T-cell (primary cell): ENCODE measurements at places on chromosomes 4 and X.

GRCh38 chrX:121642415-121642814, 595.0 kb downstream of the GLUD2 start:
- no peak overlapping the region for H3K4me3 ChIP-seq
- DNase-seq = no peak
- H3K27me3 ChIP-seq = no peaks in the 10 kb centered on the region
- H3K27ac ChIP-seq = no peak overlapping the region
- H3K4me1 ChIP-seq = no peaks in the 10 kb centered on the region
- H3K36me3 ChIP-seq = no peaks in the 10 kb centered on the region

DNA sequence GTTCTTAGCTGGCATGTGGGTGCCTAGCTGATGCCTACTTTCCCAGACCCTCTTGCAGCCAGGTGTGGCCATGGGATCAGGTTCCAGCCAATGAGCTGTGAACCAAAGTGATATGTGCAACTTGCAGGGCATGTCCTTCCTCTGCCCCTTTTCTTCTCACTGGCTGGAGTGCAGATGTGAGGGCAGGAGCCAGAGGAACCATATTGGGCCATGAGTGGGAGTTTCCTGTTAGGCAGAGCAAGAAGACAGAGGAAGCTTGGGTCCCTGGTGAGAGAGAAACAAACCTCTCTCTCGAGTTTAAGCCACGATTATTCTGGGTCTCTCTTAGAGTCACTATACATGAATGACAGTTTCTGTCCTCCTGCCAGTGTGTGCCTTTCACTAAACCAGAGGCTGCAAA, 120.4 kb upstream of the STX18 start:
- H3K27me3 ChIP-seq = no peaks in the 10 kb centered on the region
- no peak overlapping the region for H3K27ac ChIP-seq
- no peaks in the 10 kb centered on the region for H3K4me1 ChIP-seq
- H3K4me3 ChIP-seq = no peak overlapping the region
- no peaks in the 10 kb centered on the region for H3K36me3 ChIP-seq
- no peak for DNase-seq

GRCh38 chr4:52665592-52665991, 6.5 kb upstream of the USP46 start:
- no peaks in the 10 kb centered on the region for H3K27me3 ChIP-seq
- no peaks in the 10 kb centered on the region for H3K36me3 ChIP-seq
- peaks cover under 1% of the 10 kb centered on the region for H3K4me1 ChIP-seq
- DNase-seq = no peak
- H3K27ac ChIP-seq = no peak overlapping the region

- H3K36me3 ChIP-seq = no peaks in the 10 kb centered on the region
- no peak overlapping the region for H3K27ac ChIP-seq
- no peaks in the 10 kb centered on the region for H3K4me1 ChIP-seq
- no peak overlapping the region for H3K4me3 ChIP-seq
- DNase-seq = no peak
These were observed 157.6 kb downstream of the ARX start for GRCh38 chrX:24858004-24858746.

DNA sequence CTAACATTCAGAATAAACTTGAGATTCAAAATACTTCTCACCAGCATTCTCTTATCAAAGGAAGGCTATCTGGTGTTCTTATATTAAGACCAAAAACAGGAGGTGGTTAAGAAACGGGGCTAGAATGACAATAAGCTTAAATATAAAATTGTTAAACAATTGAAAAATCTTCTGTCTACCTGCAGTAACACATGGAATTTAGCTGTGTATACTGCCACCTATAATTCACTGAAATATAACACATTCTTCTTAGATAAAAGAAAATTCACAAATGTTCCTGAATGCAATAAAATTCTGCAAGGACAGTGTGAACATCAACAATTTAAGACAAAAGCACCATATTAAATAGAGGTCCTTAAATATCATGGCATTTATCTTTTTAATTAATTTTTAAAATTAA, 11.5 kb upstream of the PCDH10 start:
- H3K27ac ChIP-seq = no peak overlapping the region
- no peaks in the 10 kb centered on the region for H3K36me3 ChIP-seq
- no peaks in the 10 kb centered on the region for H3K27me3 ChIP-seq
- no peak overlapping the region for H3K4me3 ChIP-seq
- H3K4me1 ChIP-seq = no peaks in the 10 kb centered on the region
- no peak for DNase-seq

DNA sequence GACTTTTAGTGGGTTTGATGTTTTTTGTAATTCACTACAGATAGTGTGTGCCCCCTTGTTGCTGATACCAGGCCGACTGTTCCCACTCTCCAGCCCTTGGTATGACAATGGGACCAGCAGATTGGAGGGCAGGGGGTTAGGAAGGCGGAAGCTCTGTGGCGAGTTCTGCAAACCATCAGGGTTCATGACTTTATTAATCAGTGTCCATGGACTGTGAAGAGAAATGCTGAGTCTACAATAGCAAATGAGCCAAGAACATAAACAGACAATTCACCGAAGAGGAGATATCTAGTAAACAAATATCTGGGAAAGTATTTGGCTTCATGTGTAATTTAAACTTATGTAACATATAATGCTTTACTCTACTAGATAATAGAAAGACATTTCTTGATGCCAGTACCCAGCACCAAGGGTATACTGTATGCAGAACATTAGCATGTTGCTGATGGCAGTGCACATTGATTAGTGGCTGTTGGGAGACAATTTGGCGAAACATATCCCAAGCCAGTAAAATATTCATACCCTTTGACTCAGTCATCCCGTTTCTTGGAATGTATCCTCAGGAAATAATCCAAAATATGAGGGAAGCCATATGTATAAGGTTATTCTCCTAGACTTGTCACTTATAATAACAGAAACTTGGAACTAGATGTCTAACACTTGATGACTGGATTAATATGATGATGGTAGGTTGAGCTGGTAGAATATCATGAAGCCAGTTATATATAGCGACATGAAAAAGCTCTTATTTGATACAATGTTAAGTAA, 169.4 kb downstream of the PTTG2 start:
- H3K36me3 ChIP-seq = peaks cover 20% of the 10 kb centered on the region
- H3K27me3 ChIP-seq = no peaks in the 10 kb centered on the region
- no peak for DNase-seq
- no peak overlapping the region for H3K4me3 ChIP-seq
